ENCODE measurements at places on chromosomes 7 and 10.

DNA sequence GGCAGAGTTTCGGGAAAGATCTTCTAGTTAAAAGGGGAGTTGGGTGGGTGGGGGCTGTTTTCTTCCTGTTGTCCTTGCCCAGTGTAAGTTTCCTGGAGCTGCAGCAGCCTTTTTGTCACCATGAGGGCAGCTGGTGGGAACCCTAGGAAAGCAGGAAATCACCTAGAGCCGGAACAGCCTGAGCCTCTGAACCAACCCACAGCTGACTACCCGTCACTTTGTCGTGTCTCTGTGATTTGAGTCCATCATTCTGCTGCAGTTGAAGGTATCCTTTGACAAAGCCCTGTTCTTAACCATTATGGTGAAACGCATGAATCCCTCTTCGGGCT, 1.2 kb upstream of the C10orf143 start:
- DNase-seq, result no peak

- DNase-seq, result no peak
Observed at GRCh38 chr10:45302573-45302972, 12.8 kb downstream of the OR13A1 start.

GRCh38 chr10:24299578-24300260, 90.8 kb downstream of the KIAA1217 start:
- DNase-seq, result no peak

DNA sequence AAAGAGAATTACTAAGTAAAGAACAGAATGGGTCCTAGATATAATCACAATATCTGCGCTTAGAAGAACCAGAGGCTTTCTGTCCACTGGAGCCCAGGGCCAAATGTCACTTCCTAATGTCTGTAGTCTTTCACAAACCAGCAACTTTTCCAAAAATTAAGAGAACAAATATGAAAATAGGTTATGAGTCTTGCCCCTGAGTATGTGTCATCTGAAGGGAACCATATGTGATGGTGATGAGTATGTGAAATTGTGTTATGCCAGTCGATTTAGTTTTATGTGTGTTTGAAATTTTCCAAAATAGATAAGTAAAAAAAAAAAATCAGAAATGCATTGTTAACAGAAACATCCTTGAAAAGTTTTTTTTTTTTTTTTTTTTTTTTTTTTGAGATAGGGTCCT, 15.4 kb upstream of the HTR5A start:
- DNase-seq, result no peak

- no peak for DNase-seq
Observed at GRCh38 chr7:114949231-114949630, 27.3 kb downstream of the MDFIC start.

DNA sequence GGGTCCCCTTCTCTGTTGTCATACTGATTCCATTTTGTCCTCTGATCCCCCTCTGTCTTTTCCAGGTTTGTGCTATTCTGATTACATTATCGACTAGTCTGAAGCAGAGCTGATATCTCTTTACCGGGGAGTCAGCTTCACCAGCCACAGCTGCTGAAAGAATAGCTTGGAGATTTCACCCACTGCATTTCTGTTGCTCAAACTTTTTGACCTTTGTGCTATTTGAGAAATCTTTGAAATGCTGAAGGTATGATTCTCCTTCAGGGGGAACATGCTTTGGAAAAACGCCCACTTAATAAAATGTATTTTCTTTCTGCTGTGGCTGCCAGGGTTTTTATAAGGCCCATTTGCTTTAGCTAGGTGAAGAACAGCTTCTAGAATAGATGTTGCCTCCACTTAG, 197.8 kb upstream of the TCF7L2 start:
- no peak for DNase-seq

- no peak for DNase-seq
Observed at GRCh38 chr7:104980440-104980839, 33.6 kb upstream of the KMT2E start.

DNA sequence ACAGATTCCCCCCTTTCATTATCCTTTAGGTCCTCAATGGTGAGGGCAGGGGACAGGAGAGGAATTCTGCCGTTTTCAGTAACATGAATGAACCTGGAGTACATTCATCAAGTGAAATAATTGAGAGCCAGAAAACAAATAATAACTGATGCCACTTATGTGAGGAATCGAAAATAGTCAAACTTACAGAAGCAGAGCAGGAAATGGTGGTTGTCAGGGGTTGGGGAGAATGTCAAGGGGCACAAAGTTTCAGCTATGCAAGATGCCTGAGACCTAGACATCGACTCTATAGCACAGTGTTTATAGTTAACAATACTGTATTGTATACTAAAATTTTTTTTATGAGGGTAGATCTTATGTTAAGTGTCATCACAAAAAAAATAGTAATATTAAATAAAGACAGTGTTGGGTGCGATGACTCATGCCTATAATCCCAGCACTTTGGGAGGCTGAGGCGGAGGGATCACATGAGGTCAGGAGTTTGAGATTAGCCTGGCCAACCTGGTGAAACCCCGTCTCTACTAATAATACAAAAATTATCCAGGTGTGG, 1219.8 kb downstream of the GATA3 start:
- no peak for DNase-seq

DNA sequence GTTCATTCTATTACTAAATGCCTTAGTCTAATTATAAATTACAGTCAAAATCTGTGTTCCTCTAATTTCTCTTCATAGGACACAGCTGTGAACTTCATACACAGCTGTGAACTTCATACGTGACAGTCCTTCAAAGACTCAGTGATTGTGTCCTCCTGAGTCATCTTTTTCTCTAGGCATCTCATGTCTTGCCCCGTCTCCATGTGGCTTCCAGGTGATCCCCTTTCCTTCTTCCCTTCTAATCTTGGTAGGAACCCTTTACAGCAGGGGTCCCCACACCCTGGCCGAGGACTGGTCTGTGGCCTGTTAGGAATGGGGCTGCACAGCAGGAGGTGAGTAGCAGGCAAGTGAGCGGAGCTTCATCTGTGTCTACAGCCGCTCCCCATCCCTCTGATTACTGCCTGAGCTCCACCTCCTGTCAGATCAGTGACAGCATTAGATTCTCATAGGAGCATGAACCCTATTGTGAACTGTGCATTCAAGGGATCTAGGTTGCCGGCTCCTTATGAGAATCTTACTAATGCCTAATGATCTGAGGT, 14.0 kb upstream of the EIF5AL1 start:
- DNase-seq, result no peak

GRCh38 chr7:54711900-54712595, 47.0 kb downstream of the SEC61G start:
- DNase-seq, result no peak

- DNase-seq, result no peak
Observed at GRCh38 chr7:16419126-16419525, 2.2 kb downstream of the CRPPA start.

DNA sequence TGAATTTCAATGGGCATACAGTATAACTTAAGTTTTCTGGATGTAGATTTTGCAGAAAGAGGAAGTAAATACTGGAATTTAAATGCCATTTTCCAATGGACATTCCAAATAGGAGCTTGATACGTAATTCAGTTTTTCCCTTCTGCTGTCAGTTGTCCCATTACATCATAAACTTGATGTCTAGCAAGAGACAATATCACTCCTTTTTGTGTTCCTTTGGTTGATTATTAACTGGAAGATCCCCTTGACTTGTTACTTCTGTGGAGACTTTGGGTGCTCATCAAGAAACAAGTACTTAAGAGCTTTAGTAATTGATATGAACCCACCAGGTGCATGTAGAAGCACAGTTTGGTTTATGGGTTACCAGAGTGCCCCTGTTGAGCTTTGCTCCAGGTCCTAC, 116.1 kb downstream of the ST7 start:
- DNase-seq, result no peak

GRCh38 chr10:60270426-60270825, 119.2 kb downstream of the ANK3 start:
- DNase-seq, result no peak

- DNase-seq, result no peak
Observed at GRCh38 chr7:32032211-32032610, 38.0 kb downstream of the PDE1C start.

- DNase-seq, result no peak
Observed at GRCh38 chr7:55207436-55208125, 157.6 kb upstream of the LANCL2 start.

DNA sequence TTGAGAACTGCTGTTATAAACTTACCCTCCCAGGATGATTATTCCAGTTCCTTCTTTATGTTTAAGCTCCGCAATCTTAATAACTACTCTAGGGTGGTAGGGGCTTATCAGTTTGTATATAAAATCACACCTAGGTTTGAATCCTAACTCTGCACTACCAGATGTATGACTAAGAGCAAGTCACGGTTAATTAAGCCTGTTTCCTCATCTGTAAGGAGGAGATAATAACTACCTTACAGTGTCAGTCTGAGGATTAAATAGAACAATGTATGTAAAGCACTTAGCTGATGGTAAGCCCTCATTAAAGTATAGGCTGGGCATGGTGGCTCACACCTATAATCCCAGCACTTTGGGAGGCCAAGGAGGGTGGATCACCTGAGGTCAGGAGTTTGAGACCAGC, 9.2 kb downstream of the DNA2 start:
- no peak for DNase-seq

DNA sequence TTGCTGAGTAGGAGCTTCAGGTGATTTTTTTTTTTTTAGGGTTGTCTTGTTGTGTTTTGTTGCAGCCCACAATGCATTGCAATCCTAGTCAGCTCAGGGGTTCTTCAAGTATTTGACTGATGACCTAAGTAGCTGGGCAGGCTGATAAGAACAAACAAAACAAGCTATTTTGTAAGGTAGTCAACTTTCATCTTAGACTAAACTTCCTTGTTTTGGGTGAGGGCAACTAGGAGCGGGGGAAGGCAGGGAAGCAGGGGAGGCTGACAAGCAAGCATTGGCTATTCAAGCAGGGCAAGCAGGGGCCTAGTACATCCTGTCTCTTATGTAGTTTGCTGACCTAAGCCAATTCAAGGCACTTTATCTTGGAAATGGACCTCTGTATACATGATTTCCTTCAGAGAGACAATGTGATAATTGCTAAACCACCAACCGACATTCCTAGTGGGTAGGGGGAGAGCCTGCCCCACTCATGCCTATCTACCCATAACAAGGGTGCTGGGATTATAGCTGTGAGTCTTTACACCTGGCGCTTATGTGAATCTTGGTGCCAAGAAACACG, 163.3 kb upstream of the PRKCQ start:
- DNase-seq, result no peak

- no peak for DNase-seq
Observed at GRCh38 chr10:9613338-9614075, 1404.2 kb upstream of the CELF2 start.

GRCh38 chr10:112783351-112784021, 166.6 kb upstream of the TCF7L2 start:
- no peak for DNase-seq

GRCh38 chr7:105637755-105638154, 56.5 kb upstream of the EFCAB10 start:
- no peak for DNase-seq

- DNase-seq, result no peak
Observed at GRCh38 chr7:17601921-17602320, 303.5 kb downstream of the AHR start.

GRCh38 chr7:52107355-52107754, 790.7 kb upstream of the COBL start:
- DNase-seq, result no peak

DNA sequence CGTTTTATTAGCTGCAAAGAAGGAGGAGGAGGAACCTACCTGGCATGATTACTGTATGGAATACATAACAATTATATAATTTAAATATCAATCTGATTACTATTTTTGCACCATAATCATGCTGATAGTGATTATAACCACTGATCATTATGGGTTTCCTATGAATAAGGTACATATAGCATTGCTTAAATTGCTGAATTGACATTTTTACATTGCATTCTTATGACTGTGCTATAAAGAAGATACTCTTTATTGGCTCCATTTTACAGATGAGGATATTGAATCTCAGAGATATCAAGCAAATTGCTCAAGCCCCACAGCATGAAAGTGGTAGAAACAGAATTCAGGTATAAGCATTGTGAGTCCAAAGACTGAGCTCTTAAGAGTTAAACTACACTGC, 23.1 kb downstream of the DKK1 start:
- no peak for DNase-seq

DNA sequence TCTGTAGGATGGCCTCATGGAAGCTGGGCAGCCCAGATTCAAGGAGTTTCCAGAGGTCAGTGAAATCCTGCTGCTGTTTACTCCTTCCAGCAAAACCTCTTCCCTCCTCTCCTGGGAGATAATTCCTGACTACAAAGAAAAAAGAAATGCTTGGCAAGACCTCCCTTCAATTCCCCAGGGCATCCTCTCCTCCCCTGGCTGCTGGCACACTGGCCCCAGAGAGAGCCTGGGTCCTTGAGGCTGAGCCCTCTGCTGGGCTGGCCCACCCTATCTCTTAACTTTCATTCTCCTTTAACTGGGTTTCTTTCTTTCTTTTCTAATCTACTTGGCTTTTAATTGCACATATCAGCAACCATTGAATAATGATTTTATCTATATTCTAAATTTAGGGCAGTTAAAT, 7.7 kb downstream of the DRGX start:
- DNase-seq, result no peak

DNA sequence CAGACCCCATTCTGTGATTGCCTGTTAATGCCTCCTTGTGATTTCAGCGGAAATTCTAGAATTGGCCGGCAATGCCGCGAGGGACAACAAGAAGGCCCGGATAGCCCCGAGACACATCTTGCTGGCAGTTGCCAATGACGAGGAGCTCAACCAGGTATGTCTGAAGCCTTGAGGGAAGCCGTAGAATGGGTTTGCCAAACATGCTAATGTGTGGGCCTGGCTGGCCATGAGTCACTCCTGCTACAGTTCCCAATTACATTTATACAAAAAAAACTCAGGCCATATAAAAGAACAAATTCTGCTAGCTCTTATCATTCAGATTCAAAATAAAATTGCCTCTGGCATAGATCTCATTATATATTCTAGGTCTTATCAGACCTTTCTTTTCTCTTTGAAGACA, 37.4 kb downstream of the MACROH2A2 start:
- no peak for DNase-seq

GRCh38 chr10:29699621-29700020, 64.8 kb upstream of the SVIL start:
- DNase-seq, result no peak

- no peak for DNase-seq
Observed at GRCh38 chr10:28981007-28981406, 303.7 kb downstream of the BAMBI start.

- no peak for DNase-seq
Observed at GRCh38 chr10:115129752-115130151, 36.6 kb downstream of the ATRNL1 start.

- no peak for DNase-seq
Observed at GRCh38 chr7:144519925-144520324, 116.4 kb upstream of the NOBOX start.
